ENCODE measurements at places on chromosomes 1 and 21.

GRCh38 chr1:193458628-193459027, 272.2 kb upstream of the B3GALT2 start:
- H3K36me3 ChIP-seq = no peaks in the 10 kb centered on the region
- H3K27me3 ChIP-seq = no peaks in the 10 kb centered on the region
- peaks cover 3% of the 10 kb centered on the region for H3K4me1 ChIP-seq
- no peak overlapping the region for H3K4me3 ChIP-seq

DNA sequence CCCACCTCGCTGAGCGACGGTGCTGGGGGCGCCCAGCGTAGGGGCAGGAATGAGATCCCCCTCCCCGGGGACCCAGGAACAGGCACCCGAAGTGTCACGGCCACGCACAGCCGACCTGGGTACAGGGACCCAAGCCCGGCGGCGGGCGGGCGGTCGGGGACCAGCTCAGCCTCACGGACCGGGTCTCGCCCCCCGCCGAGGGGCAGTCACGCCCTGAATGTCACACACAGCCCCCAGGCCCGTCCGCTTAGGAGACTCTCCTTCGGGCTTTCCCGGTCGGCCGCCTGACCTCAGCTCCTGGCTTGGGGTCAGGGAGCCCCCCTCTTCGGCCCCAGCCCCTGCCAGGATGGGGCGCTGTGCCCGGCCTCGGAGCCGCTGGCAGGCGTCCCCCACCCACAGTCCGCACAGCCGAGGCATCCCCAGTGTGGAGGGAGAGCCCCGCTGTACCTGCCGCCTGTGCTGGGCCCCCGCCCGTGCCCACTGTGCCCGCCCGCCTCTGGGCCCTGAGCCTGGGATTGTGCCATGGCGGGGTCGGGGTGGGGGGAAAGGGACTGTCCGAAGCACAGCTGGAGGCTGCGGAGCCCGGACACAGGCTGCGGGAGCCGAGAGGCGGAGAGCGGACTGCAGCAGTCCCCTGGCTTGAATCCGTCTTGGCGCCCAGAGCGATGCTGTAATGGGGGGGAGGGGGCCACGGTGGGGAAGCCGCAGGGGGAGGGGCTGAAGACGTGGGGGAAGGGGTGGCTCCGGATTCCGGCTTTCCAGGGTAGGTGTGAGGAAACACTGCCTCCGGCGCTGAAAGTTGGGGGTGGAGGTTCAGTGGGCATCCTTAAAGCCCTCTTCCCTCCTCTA, 627 bp upstream of the DLGAP3 start:
- H3K4me3 ChIP-seq = peak overlapping the region; percentile 55
- H3K27me3 ChIP-seq = peaks cover 14% of the 10 kb centered on the region
- no peaks in the 10 kb centered on the region for H3K36me3 ChIP-seq
- DNase-seq = no peak

DNA sequence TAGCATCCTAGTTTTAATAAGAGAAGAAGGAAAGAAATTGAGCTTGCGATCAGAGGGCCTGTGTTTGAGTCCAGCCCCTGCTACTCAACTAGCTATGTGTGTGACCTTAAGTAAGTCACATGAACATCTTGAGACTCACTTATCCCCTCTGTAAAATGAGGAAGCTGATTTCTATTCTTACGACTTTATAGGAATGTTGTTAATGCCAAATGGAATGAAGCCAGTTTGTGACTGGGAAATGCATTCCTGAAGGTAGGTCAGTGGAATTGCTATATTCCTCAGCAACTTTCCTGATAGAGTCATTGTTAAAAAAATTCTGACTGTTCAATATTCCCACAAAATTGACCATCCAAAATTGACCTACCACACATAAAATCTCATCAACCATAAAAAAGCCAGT, 14.9 kb downstream of the FASLG start:
- peaks cover 2% of the 10 kb centered on the region for H3K4me1 ChIP-seq
- no peaks in the 10 kb centered on the region for H3K27me3 ChIP-seq
- no peak for DNase-seq
- no peak overlapping the region for H3K4me3 ChIP-seq
- no peak overlapping the region for H3K27ac ChIP-seq
- no peaks in the 10 kb centered on the region for H3K36me3 ChIP-seq

DNA sequence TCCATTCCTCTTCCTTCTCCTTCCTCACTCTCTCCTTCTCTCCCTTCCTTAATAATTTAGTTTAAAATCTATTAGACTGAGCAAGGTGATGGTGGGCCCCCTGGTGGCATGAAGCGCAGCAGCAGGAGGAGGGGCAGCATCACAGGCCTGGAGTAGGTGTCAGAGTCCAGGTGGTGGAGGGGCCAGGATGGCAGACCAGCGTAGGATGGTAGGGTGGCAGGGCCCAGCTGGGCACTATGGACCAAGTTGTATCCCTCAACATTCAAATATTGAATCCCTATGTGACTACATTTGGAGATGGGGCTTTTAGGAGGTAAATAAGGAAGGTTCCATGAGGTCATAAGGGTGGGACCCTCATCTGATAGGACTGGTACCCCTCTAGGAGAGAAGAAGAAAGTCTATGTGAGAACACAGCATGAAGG, 61.0 kb downstream of the WDR4 start:
- no peak overlapping the region for H3K27ac ChIP-seq
- no peaks in the 10 kb centered on the region for H3K4me1 ChIP-seq
- H3K27me3 ChIP-seq = no peaks in the 10 kb centered on the region
- DNase-seq = no peak
- no peak overlapping the region for H3K4me3 ChIP-seq

DNA sequence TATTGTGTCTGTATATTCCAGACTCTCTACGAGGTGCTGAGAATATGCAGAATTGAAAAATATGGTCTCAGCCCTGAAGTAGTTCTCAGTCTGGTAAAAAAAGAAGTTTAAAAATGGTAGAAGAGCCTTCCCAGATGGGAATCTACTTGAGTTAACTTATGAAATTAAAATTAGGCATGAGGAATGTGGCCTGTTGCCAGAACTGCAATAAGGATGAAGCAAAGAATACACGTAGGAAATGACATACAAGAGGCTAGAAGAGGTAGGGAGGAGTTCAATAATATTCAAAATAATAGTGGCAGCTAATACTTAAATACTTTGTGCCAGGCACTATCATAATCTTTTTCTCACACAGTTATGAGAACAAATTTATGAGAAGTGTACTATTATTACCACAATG, 6.3 kb downstream of the ASPM start:
- H3K4me3 ChIP-seq = no peak overlapping the region
- no peaks in the 10 kb centered on the region for H3K36me3 ChIP-seq
- no peak overlapping the region for H3K27ac ChIP-seq
- no peak for DNase-seq

All from stimulated activated naive B cell treated with anti-CD40 and anti-IgM and Interleukin-4, amounts not matched to agents 10 μg/mL and 1 μg/mL and 100 μg/mL, for 72 hours (primary cell).